Stimulated activated CD4-positive, alpha-beta T cell treated with anti-CD3 and anti-CD28 coated beads, Interleukin-4, amount 100 ng/mL, for 48 hours (primary cell): ENCODE measurements at places on chromosomes 3 and 15.
A peak's percentile ranks its signal among the peaks of the same experiment; 100 is the strongest.

DNA sequence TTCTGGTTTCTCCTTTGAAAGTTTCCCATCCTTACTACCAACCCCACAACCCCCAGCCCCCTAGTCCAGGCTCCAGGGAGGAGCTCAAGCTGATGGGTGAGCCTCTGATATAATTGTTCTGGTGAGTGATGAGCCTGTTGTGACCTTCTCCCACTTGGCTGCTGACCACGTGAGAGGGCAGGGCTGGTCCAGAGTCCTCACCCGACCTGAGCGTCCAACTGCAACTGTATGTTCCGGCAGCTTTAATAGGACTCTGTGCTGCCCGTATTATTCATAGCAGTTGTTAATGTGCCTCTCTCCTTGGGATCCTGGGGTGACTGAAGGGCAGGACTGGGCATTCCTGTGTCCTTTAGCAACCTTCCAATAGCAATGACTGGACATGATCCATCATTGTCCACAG is 56.2 kb downstream of the B3GNT5 start:
- no peak for DNase-seq

DNA sequence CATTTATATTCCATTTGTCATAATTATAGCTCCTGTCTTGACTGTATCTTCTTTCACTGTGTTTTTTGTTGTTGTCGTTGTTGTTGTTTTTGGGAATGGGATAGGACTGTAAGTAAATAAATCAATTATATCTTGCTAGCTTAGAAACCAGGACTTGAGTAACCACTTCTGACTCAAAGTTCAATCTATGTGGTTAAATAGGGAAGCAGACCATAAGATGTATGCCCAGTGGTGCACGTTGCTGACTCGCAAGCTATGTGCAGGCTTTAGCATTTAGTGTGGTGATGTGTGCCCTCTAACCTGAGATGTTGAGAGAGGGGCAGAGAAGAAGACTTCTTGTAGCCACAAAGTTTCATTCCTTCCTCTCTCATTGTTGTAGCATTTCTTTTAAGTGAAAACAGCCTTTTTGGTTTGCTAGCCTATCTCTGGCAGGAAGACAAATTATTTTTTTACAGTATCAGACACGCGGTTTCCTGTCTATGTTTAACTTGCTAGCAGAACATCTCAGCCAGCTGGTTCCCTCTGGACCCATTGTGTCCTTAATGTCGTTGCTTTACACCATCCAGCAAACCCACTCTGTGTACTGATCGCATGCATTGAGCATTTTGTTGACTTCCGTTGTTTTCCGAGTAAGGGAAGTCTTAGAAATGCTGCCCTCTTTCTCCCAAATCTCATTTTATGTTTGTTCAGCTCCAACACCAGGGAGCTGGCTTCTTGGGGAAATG is 52.1 kb downstream of the TGFBR2 start:
- DNase-seq: peak; percentile 52

- no peak for DNase-seq
These were observed 31.4 kb downstream of the CA12 start for GRCh38 chr15:63350178-63350621.

DNA sequence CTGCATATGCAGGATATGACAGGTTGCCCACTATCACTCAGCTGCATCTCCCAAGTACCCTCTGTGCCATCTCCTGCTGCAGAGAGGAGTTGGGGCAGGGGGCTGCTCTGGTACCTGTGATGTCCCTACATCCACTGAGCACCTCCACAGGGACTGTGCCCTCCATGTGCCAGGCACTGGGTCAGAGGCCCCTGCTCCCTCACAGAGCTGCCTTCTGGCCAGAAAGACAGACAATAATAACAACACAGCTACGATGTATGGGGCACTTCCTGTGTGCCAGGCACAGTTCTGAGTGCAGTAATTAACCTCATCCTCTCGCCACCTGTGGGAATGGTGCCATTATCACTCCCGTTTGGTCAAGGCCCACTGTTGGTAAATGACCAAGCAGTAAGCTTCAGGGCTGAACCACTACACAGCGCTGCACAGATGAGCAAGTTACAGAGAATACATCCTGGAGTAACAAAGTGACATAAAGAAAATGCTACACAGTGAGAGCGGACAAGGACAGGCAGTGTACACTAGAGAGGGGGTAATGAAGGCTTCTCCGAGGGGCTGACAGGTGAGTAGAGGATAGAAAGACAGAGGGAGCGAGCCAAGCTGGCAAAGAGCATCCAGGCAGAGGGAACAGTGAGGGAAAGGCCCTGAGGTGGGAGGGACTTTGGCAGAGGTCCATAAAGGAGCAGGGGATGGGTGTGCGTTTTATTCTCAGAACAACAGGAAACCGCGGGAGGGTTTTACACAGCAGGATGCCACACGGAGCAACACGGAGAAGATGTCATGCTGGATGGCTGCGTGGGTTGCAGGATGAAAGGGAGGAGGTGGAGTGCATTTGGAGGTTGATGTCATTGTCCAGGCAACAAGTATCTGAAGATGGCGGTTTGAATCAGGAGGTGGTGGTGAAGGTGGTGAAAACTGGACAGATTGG is 13.6 kb downstream of the WNT7A start:
- no peak for DNase-seq

DNA sequence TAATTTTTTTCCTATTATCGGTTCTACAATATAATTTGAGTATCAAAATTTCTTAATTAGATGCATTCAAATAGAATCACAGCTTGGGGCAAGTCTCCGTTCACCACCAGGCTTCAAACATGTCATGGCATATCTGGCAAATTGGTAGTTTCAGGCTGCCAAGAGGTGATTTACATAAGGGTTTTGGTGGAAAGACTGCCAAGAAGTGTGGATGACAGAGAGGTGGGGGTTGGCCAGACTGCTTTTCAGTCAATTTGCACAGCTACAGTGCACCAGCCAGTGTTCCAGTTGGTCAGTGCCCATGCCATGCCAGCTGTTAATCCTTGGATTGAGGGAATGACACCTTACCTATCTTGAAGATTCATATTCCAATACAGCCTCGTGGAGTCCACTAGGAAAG is 8.4 kb upstream of the GSK3B start:
- no peak for DNase-seq

DNA sequence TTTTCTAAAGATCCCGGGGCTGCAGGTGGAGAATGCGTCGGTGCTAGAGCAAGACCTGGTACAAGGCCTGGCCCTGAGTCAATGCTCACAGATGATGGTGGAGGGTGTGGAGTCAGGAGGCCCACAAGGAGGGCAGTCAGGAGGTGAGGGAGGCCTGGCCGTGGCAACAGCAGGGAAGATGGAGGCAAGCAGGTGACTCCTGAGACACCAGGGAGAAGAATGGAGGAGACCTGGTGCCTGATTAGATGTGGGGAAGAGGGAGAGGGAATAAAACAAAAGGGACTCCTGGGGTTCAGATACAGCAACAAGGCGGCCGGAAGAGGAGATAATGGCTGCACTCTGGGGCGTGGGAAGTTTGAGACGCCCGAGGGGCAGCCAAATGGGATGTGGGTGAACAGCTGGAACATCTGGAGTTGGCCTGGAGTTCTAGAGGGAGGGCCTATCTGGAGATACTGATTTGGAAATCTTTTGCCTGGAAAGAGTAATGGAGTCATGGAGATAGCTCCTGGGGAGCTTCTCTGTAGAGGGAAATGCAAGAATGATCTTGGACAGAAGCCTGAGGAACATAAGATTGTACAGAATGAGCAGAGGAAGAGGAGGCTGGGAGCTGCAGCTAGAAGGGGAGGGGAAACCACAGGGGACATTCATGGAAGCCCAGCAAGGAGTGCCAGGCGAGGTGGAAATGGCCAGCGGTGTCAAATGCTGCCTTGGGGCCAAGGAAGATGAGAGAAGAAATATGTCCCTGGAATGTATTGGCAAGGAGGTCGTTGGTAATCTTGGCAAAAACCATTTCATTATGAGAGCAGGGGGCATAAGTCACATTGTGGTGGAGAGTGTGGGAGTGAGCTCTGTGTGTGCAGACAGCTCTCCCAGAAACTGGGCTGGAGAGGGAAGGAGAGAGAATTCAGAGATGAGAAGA is 67.5 kb upstream of the CORO2B start:
- no peak for DNase-seq
